ENCODE measurements at places on chromosomes 1 and 21. TPM values are rescaled to one million over a fixed set of nuclear protein-coding genes. Genes with fewer than 3 reads are reported as not detected.

- DNase-seq, result peak; percentile 45
Measured at GRCh38 chr1:62746086-62746808, 37.7 kb upstream of the ATG4C start.

GRCh38 chr21:45465611-45466329 lies 60.8 kb downstream of the COL18A1 start:
- no peak for DNase-seq

DNA sequence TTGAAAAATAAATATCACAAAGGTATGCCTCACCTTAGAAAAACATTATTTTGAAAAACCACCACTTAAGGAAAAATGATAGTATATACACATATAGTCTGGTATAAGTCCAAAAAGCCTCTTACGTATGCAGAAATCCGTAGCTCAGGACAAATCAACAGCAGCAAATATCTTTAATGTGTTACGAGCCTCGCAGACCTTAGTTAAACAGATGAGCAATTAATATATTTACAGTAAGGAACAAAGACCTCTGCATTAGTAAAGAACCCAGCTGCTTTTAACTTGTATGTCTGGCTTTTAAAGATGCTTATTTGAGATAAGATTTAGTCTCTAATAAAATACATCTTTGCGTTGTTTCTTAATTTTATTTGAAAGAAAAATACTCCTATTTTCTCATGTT lies 79.9 kb upstream of the CHRM3 start:
- DNase-seq, result no peak

GRCh38 chr1:83834621-83835264 lies 164.2 kb downstream of the TTLL7 start:
- no peak for DNase-seq

DNA sequence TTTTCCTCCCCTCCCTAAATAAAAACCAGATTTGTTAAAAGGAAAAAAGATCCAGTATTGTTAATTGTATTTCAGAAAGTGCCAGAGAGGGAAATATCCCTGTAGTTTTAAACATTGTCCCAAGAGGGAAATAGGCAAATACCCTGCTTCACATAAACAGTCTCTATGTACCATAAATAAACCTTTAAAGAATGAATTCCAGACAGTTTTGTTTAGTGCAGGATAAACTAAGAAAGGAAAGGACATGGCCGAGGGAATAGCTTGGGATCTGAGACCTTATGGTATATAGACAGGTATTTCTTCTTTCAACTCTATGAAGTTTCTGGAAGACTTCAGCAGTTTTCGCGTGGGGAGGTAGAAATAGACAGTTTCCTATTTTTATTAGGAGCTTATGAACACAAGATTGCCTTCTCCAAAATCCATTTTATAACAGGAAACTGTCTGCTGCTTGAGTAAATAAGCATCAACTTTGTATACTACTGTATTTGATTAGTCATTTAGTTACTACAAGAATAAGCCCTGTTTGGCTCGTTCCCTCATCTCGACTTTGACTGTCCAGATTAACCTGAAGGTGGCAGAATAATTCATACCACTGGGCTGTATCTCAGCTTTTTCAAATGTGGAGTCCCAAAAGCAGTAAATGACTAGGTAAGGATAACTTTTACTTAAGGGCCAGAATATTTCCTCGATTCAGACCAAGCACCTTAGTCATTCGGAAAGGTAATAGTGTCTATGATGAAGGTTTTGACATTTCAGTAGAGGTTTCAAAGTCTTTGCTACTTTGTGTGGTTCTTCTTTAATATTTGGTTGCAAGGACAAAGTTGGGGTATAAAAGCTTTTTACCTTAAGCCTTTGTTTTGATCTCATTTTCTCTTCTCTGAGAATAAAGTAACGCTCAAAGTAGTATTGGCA lies 177.5 kb downstream of the VPS13D start:
- peak; percentile 82 for DNase-seq

GRCh38 chr1:8167936-8168335 lies 141.8 kb upstream of the ERRFI1 start:
- DNase-seq, result no peak

- no peak for DNase-seq
Measured at GRCh38 chr1:203612932-203613682, 13.5 kb upstream of the ATP2B4 start.

GRCh38 chr1:98704971-98705370 lies 43.5 kb downstream of the SNX7 start:
- no peak for DNase-seq

DNA sequence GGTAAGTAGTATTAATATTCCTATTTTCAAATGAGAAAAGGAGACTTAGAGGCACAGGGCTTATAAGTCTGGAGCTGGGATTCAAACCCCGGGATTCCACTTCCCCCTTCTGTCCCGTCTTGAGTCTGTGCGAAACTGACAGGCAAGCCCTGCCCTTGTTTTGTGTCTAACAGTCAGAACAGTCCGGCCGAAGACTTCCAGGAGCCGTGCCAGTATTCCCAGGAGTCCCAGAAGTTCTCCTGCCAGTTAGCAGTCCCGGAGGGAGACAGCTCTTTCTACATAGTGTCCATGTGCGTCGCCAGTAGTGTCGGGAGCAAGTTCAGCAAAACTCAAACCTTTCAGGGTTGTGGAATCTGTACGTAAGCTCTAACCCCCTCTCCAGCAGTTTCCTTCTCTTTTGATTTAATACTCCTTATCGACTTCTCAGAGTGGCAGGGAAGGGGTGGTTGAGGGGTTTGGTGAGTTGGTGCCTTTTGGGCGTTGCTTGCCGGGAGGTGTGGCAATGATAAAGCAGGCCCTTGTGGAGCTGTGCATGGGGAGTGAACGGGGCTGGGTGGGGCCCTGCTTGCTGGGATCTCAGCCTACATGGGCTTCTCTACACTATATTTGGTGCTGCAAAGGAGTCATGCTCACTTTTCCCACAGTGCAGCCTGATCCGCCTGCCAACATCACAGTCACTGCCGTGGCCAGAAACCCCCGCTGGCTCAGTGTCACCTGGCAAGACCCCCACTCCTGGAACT lies 29.4 kb downstream of the IL6R start:
- DNase-seq, result peak; percentile 84

GRCh38 chr1:77797991-77798390 lies 18.5 kb downstream of the MIGA1 start:
- DNase-seq, result no peak

GRCh38 chr1:199549421-199549820 lies 478.1 kb upstream of the NR5A2 start:
- DNase-seq, result no peak

DNA sequence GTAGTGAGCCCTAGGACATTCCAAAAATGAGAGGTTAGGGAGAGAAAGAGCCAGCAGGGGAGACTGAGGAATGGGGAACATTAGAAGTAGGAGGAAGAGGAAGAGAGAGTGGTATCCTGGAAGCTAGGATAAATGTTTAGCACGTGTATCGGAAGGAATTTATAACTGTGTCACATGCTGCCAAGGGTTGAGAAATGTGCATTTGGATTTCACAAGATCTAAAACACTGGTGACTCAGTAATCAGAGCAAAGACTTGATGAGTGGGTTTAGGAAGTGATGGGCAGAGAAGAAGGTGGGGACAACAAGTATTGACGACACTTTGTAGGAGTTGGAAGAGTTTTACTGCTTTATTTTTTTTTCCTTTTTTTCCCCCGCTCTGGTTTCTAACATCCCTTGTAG lies 193.9 kb downstream of the FMN2 start:
- DNase-seq, result no peak

- DNase-seq, result no peak
Measured at GRCh38 chr1:112983537-112984131, 27.6 kb upstream of the SLC16A1 start.

GRCh38 chr1:51189421-51190073 lies 46.5 kb upstream of the RNF11 start:
- peak; percentile 69 for DNase-seq

DNA sequence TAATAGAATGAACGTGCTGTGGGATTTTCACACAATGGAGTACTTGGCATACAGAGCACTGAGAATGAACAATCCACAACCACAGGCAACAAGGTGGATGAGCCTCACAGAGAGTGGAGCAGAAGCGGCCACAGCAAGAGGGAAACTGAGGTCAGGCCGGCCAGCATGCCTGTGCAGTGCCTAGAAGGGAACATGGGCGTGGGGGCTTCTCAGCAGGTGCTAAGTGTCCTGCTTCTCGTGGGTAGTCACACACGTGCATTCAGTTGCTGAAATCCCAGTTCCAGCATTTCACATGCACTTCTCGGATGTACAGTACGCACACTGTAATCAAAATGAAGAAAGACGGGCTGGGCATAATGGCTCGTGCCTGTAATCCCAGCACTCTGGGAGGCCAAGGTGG lies 33.1 kb downstream of the WDR4 start:
- no peak for DNase-seq

GRCh38 chr1:189021577-189021976 lies 1456.1 kb downstream of the BRINP3 start:
- no peak for DNase-seq

DNA sequence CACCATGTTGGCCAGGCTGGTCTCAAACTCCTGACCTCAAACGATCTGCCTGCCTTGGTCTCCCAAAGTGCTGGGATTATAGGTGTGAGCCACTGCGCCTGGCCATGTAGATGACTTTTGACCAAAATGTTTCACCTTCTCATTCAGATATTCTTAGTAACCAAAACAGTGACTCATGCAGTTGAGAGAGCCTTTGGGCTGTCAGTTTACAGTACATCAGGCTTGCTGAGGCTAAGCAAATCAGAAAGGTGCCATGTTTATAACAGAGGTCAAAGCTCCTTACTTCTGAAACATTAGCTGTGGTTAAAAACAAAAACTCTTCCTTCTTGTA lies 21.0 kb downstream of the CNIH4 start:
- peak; percentile 36 for DNase-seq

DNA sequence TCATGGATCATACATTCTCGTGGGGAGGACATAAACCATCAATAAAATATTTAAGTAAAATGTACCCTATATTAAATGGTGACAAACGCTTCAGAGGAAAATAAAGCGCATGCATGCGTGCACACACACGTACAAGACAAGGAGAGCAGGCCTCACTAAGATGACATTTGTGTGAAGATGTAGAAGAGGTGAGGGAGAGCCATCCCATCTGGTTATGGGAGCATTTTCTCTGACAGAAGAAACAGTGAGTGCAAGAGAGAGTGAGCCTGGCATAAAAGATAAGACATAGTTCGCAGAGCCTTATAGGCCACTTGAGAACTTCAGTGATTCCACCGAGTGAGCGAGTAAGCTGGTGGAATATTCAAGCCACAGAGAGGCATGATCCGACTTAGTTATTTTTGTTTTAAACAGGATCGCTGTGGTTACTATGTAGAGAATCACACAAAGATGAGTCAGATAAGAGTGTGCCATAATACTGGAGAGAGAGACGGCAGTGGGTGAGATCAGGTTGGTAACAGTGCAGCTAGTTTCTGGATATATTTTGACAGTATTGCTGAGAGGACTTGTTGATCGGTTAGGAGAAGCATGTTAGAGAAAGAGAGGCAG lies 624.2 kb downstream of the PLPP3 start:
- DNase-seq, result no peak

DNA sequence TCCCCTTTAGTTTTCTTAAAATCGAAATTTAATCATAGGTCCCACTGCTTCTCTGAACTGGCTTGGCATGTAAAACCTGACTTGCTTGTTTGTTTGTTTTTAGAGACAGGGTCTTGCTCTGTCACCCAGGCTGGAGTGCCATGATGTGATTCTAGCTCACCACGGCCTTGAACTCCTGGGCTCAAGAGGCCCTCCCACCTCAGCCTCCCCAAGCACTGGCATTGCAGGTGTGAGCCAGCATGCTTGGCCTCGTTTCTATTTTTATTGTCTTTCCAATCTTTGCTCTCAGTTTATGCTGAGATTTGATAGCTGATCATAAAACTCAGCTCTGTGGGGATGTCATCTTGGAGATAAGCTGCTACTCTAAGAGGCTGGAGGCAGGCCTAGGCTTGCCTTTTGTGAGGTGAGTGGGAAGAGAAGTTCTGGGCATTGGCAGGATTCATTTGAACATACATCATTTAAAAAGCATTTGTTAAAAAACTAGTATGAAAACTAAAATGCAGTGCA lies 51.5 kb upstream of the GCLM start:
- DNase-seq, result no peak

GRCh38 chr1:167210966-167211674 lies 9.6 kb upstream of the POU2F1 start:
- no peak for DNase-seq

- no peak for DNase-seq
Measured at GRCh38 chr1:78667939-78668338, 18.3 kb downstream of the IFI44 start.

DNA sequence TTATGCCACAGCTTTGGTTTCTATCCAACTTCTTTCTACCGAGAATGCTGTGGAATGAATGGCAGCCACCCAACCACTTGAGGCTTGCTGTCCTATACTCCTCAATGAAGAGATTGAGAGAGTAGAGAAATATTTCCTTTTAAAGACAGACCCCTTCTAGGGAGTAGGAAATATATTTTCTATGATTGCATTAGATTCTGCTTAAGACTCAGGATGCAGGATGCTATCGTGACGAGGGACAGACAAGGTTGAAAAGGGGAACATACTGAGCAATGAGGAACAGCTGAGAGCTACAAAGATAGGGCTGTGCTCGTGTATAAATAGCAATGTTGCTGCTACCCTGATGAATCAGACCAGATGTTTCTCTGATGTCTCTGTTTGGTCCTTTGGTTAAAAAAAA lies 7.1 kb upstream of the RASAL2 start:
- DNase-seq, result peak; percentile 46

DNA sequence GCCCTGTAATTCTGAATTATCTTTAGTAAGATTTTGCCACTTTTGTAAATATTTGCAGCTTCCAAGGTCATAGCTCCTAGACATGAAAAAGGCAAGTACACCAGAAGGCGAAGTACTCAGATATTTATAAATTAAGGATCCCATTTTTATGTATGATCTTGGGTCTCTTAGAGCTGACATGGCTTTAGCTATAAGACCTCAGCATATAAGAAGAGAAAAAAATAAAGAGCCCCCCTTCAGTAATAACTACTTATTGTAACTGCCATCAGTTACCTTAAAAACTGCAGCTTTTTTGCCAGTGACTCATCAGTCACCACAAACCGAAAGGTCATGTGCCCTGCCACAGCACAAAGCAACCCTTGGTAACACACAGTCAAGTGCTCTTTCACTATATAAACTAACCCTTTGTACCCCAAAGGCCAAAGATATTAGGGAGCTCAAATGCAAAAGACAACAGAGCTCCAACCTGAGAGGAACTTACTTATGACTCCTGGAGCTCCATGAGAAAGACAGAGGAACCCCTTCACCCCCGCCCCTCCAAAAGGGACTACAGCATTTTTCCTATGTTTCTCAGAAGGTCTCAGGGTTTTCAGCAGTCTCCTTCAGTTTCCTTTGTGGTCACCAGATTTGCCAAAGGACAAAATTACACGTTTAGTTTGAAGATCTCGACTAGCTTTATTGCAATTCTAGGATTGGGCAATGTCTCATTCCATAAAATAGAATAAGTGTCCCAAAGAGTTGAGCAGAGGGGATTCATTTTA lies 219.8 kb upstream of the DUSP10 start:
- DNase-seq, result no peak

GRCh38 chr1:3831689-3832088 lies 25.3 kb downstream of the CEP104 start:
- no peak for DNase-seq

The MMEL1 gene
- total RNA-seq, result not detected

The LCK gene
- 0.18 TPM for total RNA-seq

The C1orf185 gene
- total RNA-seq, result not detected

The CHRNB2 gene
- total RNA-seq, result 0.46 TPM

The OVAAL gene
- 1.1 TPM for total RNA-seq

The ANGPTL7 gene
- not detected for total RNA-seq

The AKR7A3 gene
- total RNA-seq, result 2.2 TPM

The INAVA gene
- 4.9 TPM for total RNA-seq

The TSPEAR gene
- total RNA-seq, result 3.2 TPM

The NBPF4 gene
- not detected for total RNA-seq

The SH3BGR gene
- total RNA-seq, result 116 TPM

The RO60 gene
- 93.1 TPM for total RNA-seq

The KRTAP21-2 gene
- total RNA-seq, result not detected

The VCAM1 gene
- total RNA-seq, result 718 TPM
